ENCODE measurements at places on chromosomes 7 and 10. TPM values are rescaled to one million over a fixed set of nuclear protein-coding genes. Genes with fewer than 3 reads are reported as not detected.

The SSC4D gene
- 2.5 TPM for total RNA-seq

The GPR146 gene
- total RNA-seq = 0.17 TPM

The CALU gene
- 594 TPM for total RNA-seq

The GHRHR gene
- not detected for total RNA-seq

The TLX1 gene
- not detected for total RNA-seq

The TMEM196 gene
- not detected for total RNA-seq

DNA sequence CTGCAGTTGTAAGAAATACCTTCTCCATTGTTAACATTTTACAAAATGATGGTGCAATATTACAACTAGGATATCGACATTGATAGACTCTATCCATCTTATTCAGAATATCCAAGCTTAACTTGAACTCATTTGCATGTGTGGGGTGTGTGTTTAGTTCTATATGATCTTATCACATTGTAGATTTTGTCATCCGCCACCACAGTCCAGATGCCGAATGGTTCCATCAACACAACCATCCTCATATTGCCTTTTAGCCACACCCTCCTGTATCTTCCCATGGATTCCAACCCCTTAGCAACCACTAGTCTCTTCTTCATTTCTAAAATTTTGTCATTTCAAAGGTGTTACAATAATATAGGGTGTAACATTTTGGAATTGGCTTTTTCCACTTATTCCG lies 452.9 kb upstream of the AKR1E2 start:
- no peak for DNase-seq

DNA sequence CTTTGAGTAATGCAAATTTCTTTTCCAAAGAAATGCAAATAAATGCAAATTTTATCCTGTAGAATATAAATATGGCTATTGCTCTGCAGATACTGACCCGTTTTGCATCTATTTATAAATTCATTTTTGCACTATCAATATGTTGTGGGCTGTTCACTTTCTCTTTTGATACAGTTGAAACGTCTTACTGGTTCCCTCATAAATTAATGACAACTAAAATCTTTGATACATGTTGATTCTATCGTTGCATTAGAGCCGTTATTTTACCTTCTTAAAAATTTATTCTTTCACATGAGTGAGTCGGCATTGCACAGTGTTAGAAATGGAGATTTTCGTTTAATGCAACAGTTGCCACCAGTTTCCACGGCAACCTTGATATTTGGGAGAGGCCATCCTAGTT lies 689.3 kb upstream of the FOXK1 start:
- no peak for DNase-seq

- no peak for DNase-seq
These were observed 123.0 kb upstream of the TCF7L2 start for GRCh38 chr10:112827086-112827485.

DNA sequence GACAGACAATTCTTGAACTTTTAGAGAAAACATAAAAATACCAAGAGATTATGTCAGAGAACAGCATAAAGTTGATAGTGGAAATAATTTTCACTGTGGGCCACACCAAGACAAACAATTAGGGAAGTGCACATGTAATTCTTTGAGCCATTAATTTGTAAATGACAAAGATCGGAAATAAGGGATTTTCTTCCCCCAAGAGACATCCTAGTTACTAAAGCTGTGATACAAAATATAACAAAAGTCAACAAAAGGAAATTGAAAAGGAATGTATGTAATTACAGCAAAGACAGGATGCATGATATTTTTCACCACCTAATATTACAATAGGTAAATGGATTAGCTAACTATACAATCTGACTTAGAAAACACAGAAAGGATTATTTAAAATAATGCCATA lies 12.4 kb upstream of the LRRC72 start:
- no peak for DNase-seq

DNA sequence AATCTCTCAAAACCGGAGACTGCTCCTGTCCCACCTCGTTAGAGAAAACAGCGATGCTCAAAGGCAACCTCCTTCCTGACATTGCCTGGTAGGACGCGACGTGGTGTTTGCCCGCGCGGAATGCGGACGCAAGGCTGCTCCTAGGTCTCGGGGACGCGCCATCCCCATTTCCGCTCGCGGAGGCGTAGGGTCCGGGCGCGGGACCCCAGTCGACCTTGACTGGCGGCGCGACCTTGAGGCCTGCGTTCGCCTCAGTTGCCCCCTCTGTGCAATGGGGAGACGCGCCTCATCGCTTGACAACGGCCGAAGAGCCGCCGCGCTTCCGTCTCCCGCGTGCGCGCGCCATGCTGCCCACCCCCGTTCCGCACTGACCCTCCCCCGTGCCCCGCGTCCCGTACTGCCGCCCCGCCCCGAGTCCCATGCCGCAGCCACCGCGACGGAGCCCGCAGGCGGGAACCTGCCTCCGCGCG lies 412 bp upstream of the PPIA start:
- no peak for DNase-seq

GRCh38 chr7:151403764-151404163 lies 6.1 kb downstream of the WDR86 start:
- peak; percentile 49 for DNase-seq

- DNase-seq = peak; percentile 79
These were observed 4.4 kb downstream of the BAG3 start for GRCh38 chr10:119655566-119656001.

- DNase-seq = peak; percentile 54
These were observed 17.1 kb downstream of the URGCP start for GRCh38 chr7:43888993-43889945.

DNA sequence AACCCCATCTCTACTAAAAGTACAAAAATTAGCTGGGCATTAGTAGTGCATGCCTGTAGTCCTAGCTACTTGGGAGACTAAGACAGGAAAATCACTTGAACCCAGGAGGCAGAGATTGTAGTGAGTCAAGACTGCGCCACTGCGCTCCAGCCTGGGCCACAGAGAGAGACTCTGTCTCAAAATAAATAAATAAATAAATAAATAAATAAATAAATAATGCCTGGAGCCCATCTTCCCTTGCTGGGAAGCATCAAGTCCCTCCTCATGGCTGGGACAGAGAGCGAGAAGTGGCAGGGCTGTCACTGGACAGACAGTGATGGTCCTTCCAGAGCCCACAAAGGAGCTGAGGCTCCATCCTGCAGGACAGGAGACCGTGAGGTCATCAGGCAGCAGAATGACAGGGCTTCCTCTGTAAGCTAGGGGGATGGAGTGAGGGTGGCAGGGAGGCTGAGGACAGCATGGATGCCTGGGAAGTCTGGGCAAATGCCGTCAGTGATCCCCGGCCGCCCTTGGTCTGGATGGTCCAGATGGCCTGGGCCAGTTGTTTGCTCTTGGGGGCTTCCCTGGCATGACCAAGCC lies 36.4 kb upstream of the ELN start:
- no peak for DNase-seq

DNA sequence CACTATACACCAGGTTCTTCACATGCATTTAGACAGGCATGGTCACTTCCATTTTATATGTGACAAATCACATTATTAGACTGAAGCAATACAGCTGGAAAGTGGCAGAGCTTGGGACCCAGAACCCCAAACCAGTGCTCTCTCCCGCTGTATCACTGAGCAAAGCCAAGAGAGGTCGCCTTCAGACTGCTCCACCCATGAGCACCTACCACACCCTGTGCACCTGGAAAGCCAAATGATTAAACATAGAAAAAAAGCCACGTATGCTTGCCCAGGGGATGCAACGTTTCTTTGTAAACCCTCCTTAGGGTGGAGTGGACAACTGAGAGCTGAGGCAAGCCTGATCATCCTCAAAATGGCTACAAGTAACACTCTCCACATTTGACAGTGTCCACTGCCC lies 72.5 kb downstream of the CCDC6 start:
- no peak for DNase-seq

GRCh38 chr7:144835155-144835611 lies 670 bp downstream of the TPK1 start:
- DNase-seq = peak; percentile 73

DNA sequence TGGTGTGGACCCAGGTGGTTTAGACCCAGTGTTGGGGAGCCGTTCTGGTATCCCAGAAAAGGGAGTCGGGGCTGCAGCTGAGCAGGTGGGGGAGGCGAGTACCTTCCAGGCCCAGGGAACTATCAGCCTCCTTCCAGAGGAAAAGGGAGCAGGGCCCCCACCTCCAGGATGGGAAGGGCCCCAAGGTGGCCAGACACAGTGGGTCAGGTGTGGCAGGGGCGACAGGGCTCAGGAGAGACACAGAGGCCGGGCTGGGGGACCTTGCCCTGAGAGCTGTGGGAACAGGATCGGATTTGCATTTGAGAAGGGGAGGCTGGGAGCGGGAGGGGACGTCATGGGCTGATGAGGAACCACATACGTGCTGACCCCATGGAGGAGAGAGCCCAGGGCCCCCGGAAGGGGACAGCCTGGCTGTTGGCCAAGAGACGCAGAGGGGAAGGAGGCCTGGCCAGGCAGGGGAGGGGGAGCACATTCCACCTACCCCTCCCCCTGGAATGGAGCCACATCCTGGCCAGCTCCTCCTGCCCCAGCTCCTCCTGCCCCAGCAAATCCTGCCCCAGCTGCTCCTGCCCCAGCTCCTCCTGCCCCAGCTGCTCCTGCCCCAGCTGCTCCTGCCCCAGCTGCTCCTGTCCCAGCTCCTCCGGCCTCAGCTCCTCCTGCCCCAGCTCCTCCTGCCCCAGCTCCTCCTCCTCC lies 9.7 kb upstream of the TTYH3 start:
- DNase-seq = no peak

GRCh38 chr7:59079-60016 lies 133.0 kb upstream of the FAM20C start:
- no peak for DNase-seq

DNA sequence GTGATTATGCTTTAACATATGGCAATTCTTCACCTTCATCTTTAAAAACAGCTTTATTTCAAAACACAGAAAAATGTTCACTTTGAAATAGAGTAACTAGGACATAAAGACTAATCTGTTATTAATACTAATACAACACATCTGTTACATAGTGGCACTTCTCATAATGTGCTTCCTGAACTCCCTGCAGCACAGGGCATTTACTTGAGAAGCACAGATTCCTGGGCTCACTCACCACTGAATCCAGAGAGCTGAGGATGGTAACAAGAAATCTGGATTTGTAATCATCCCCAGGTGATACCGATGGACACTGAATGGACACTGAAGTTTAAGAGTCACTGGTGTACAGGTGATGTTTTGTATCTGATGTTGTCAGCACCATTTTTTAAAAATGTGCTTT lies 96.1 kb downstream of the COL28A1 start:
- DNase-seq = no peak

Data from Daoy (cell line).